NCI-H69 (cell line): ENCODE measurements at places on chromosomes 5 and 9.

DNA sequence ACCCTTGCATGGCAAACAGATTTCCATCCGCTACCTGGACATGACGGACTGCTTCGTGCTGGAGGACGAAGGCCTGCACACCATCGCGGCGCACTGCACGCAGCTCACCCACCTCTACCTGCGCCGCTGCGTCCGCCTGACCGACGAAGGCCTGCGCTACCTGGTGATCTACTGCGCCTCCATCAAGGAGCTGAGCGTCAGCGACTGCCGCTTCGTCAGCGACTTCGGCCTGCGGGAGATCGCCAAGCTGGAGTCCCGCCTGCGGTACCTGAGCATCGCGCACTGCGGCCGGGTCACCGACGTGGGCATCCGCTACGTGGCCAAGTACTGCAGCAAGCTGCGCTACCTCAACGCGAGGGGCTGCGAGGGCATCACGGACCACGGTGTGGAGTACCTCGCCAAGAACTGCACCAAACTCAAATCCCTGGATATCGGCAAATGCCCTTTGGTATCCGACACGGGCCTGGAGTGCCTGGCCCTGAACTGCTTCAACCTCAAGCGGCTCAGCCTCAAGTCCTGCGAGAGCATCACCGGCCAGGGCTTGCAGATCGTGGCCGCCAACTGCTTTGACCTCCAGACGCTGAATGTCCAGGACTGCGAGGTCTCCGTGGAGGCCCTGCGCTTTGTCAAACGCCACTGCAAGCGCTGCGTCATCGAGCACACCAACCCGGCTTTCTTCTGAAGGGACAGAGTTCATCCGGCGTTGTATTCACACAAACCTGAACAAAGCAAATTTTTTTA lies 242.9 kb downstream of the MARCHF11 start:
- no peak for DNase-seq

GRCh38 chr5:120372899-120373298 lies 91.2 kb upstream of the PRR16 start:
- DNase-seq, result no peak

DNA sequence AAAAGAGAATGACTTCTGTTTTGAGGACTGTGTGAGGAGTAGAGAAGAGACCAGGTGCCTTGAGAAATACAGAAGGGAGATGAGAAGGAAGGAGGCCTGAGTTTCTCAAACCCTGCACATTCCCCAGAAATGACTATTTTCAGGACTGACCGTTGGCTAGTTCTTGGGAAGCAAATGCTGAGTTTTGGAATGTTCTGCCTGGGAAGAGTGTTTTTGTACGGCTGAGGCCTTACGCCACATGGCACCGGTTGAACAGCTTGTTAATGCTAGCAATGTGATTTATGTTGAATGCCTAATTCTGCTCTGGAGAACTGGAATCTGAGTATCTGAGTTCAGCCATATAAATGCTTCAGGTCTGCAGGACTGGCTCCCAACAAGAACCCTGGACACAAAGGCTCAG lies 152.7 kb upstream of the ADAMTS16 start:
- no peak for DNase-seq

- DNase-seq, result peak; percentile 55
Measured at GRCh38 chr9:70043689-70044489, at the start of gene MAMDC2. MAMDC2 (plus strand) TSS chr9:70043848; CDS start chr9:70044198, 350 bp downstream.

- no peak for DNase-seq
Measured at GRCh38 chr9:82132024-82132423, 143.5 kb downstream of the SPATA31D1 start.

- DNase-seq, result no peak
Measured at GRCh38 chr9:16384993-16385392, 485.5 kb downstream of the BNC2 start.

DNA sequence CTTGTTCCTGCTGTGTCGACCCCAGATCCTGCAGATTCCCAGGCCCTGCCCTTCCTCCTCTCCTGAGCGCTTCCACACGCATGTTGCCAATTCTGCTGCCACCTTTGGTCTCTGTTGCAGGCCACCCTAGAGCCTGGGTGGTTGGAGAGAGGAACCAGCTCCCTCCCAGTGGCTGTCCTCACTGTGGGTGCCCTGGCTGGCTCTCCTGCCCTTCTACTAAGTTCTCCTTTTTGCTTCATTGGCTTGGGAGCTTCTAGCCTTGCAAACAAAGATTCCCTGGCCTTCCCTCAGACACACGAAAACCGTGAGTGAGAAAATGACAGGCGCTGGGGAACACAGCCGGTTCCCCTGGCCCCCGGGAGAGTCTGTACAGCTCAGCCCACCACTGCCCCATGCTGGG lies 14.2 kb upstream of the NCS1 start:
- no peak for DNase-seq

DNA sequence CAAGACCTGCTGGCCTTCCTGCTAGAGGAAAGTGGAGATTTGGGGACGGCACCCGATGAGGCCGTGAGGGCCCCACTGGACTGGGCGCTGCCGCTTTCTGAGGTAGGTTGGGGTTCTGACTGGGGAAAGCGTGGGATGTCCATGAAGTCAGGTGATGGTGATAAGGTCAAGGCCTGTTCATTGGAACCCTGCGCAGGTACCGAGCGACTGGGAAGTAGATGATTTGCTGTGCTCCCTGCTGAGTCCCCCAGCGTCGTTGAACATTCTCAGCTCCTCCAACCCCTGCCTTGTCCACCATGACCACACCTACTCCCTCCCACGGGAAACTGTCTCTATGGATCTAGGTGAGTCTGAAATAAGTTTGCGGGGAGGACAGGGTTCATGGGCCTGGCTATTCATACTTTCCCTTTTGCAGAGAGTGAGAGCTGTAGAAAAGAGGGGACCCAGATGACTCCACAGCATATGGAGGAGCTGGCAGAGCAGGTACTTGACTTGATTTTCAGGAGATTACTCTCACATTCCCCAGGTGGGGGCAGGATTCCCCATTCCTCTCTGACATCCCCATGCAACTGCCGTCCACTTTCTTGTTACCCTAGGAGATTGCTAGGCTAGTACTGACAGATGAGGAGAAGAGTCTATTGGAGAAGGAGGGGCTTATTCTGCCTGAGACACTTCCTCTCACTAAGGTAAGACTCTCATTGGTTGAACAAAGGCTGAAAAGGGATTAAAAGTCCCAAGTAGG lies 505 bp downstream of the CREB3 start:
- peak; percentile 78 for DNase-seq

DNA sequence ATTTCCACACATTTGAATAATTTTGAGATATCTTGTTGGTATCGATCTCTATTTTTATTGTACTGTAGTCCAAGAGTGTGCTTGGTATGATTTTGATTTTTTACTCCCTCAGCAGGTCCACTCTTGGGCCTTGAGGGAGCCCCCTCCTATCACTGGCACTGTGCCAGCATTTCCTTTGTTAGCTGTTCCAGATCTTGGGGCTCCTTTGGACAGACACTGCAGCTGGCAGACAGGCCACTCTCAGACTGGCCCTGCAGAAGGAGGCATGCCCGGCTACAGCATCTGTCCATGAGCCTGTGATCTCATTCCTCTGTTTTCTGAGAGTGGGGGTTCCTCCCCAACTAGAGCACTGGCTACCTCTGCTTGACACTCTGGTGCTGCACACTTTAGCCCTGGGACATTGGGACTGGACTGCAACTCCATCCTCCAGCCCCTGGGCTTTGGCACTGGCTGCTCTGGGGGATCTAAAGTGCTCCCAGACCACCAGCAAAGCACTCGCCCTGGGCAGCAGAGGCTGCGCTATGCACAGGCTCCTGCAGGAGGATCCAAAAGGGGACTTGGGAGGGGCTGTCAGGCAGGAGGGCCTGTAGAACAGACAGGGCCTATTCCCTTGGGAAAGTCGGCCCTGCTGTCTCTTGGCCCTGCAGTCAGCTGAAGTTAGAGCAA lies 271.3 kb upstream of the DMAC1 start:
- DNase-seq, result peak; percentile 60

- no peak for DNase-seq
Measured at GRCh38 chr5:177409043-177409801, at the start of gene F12. F12 (minus strand) TSS chr5:177409564; CDS start chr5:177409527, 37 bp downstream.

GRCh38 chr5:156686796-156687195 lies 163.3 kb upstream of the PPP1R2B start:
- DNase-seq, result peak; percentile 72

- DNase-seq, result peak; percentile 29
Measured at GRCh38 chr9:117355542-117355941, 59.3 kb downstream of the ASTN2 start.

DNA sequence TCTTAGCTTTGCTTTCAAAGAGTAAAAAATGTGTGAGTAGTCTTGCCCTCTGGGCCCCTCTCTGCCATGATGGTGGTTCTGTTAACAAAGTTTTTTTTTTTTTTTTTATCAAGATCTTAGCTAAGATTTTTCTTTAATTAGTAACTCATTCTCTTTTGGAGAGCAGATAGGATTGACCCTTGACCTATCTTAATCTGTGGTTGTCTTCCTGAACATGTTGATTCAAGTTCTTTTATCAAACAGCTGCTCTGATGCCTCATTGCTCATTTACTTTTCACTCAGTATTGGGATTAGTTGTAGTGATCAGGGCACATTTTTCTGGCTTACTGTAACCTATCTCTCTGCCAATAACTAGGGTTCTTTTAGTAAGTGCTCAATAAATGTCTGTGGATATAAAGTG lies 106.3 kb downstream of the PCSK5 start:
- DNase-seq, result no peak

DNA sequence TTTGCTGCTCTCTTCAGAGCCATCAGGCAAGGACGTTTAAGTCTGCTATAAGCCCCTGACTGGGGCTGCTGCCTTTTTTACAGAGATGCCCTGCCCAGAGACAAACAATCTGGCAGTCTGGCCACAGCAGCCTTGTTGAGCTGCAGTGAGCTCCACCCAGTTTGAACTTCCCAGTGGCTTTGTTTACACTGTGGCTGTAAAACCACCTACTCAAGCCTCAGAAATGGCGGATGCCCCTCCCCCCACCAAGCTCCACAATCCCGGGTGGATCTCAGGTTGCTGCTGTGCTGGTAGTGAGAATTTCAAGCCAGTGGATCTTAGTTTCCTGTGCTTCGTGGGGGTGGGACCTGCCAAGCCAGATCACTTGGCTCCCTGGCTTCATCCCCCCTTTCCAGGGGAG lies 59.7 kb upstream of the SNCAIP start:
- DNase-seq, result peak; percentile 60

DNA sequence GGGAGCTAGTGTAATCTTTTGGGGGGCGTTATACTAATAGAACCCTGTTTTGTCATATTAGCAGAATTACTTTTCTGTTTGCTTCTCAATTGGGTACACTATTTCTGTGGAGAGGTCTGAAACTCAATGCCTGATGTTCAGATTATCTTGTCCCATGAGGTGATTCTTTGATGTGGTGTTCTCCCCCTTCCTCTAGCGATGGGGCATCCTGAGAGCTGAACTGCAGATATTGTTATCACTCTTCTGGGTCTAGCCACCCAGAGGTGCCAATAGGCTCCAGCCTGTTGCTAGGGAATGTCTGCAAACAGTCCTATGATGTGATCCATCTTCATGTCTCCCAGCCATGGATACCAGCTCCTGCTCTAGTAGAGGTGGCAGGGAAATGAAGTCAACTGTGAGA lies 233.1 kb upstream of the RASA1 start:
- DNase-seq, result no peak

DNA sequence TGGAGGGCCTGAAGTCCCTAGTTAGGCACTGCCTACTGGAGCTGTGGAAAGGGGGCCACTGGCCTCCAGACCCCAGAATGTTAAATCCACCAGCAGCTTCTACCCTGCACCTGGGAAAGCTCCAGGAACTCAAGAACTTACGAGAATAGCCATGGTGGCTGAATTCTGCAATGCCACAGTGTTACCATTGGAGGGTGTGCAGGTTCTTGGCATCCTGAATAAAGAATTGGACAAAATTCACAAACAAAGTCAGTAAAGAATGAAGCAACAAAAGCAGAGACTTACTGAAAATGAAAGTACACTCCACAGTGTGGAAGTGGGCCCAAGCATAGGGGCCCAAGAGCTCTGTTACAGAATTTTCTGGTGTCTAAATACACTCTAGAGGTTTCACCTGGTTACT lies 107.0 kb downstream of the PRDM9 start:
- DNase-seq, result no peak

DNA sequence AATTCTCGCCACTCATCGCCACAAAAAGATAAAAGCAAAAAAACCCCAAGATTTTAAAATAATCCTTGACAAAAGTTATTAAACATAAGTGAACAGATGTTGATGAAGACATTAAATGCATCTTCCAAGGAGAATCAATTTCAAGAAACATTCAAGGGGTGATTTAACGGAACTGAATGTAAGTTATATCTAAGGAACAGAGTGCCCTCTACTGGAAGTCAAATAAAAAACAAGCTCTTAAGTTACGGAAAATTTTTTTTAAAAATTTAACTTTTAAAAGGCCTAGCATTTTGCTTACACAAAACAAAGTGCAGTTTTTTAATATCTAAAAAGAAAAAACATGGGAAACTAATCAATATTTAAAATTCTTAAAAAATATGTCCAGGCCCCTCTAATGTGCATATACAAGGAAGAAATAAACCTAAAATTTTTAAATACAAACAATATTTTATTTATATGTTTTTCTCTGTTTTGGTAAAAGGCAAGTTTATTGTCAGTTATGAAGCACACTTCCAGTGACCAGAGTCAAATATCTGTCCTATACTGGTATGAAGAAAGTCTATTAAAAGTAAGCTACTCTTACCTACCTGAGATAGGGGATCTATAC lies 28.0 kb downstream of the TEX10 start:
- DNase-seq, result peak; percentile 53

GRCh38 chr9:3708751-3709150 lies 182.9 kb upstream of the RFX3 start:
- DNase-seq, result peak; percentile 98

- DNase-seq, result no peak
Measured at GRCh38 chr9:7405924-7406604, 393.5 kb downstream of the DMAC1 start.

GRCh38 chr5:52863715-52864290 lies 76.1 kb downstream of the ITGA1 start:
- DNase-seq, result no peak

GRCh38 chr9:73824671-73825070 lies 672.5 kb upstream of the RORB start:
- DNase-seq, result no peak

GRCh38 chr5:37966291-37966690 lies 126.5 kb upstream of the GDNF start:
- no peak for DNase-seq

- DNase-seq, result no peak
Measured at GRCh38 chr5:144093868-144094267, 76.6 kb downstream of the YIPF5 start.

DNA sequence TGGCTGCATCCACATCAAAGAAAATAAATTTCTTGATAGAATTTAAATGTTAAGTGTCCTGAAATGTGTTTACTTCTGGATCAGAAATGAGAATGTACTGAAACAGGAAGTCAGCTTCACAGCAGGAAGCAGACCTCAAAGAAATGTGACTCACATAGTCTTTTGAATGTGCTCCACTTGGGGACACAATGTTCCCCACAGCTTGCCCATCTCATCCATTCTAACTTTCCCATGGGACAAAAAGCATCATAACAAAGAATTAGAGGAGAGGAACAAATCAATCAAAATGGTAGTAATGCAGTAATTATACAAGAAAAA lies 85.7 kb downstream of the GRAMD2B start:
- peak; percentile 30 for DNase-seq
